Gastrocnemius medialis (tissue), 4 donors: ENCODE measurements at places on chromosomes 2 and 18. TPM values are rescaled to one million over a fixed set of nuclear protein-coding genes. Genes with fewer than 3 reads are reported as not detected.

DNA sequence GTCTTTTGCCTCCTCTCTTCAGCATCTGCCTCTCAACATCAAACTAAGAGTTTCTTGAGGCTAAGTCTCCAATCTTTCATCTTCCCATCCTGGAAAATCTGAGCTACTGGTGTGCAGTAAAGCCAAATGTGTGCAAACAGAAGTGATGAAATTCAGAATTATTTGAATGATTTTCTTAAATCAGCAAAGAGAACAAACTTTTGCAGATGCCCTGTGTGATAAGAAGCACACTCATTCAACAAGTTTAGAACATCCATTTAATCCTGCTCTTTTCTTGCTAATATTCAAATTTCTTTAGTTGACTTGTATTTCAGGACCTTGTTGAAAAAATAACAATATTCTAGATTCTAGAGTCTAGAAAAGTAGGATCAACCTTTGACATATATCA is 1374.9 kb upstream of the CELF4 start:
- no peak for DNase-seq
- no peak overlapping the region for H3K27ac ChIP-seq
- H3K4me1 ChIP-seq: no peaks in the 10 kb centered on the region
- H3K36me3 ChIP-seq: no peaks in the 10 kb centered on the region
- no peaks in the 10 kb centered on the region for H3K27me3 ChIP-seq

- H3K27me3 ChIP-seq: no peaks in the 10 kb centered on the region
- DNase-seq: no peak
- no peak overlapping the region for H3K4me3 ChIP-seq
- no peaks in the 10 kb centered on the region for H3K36me3 ChIP-seq
- peak overlapping the region; percentile 97 for H3K27ac ChIP-seq
Measured at GRCh38 chr2:64861452-64862397, 127.5 kb upstream of the SLC1A4 start.

GRCh38 chr2:142875652-142876051 is 1.8 kb upstream of the KYNU start:
- H3K27me3 ChIP-seq: no peaks in the 10 kb centered on the region
- H3K4me1 ChIP-seq: no peaks in the 10 kb centered on the region
- H3K4me3 ChIP-seq: no peak overlapping the region
- no peak for DNase-seq
- H3K27ac ChIP-seq: no peak overlapping the region

GRCh38 chr2:151946899-151947812 is 118.9 kb upstream of the ARL5A start:
- H3K27ac ChIP-seq: peak overlapping the region; percentile 21
- no peak for DNase-seq
- H3K4me3 ChIP-seq: peak overlapping the region; percentile 35
- no peaks in the 10 kb centered on the region for H3K36me3 ChIP-seq
- peaks cover 17% of the 10 kb centered on the region for H3K4me1 ChIP-seq

- no peaks in the 10 kb centered on the region for H3K27me3 ChIP-seq
- H3K27ac ChIP-seq: no peak overlapping the region
- H3K36me3 ChIP-seq: peaks cover 12% of the 10 kb centered on the region
- DNase-seq: no peak
- H3K4me3 ChIP-seq: no peak overlapping the region
- peaks cover 17% of the 10 kb centered on the region for H3K4me1 ChIP-seq
Measured at GRCh38 chr18:79429785-79430281, 34.1 kb downstream of the NFATC1 start.

DNA sequence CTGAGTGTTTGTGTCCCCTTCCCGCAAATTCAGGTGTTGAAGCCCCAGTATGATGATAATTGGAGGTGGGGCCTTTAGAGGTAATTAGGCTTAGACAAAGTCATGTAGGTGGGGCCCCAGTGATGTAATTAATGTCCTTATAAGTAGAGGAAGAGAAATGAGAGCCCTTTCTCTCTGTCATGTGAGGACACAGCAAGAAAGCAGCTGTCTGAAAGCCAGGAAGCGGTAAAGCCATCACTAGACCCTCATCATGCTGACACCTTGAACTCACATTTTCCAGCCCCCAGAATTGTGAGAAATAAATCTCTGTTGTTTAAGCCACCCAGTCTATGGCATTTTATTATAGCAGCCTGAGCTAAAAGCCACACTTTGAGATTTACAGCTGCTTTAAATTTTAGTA is 1580.0 kb downstream of the LRP1B start:
- DNase-seq: no peak
- no peaks in the 10 kb centered on the region for H3K27me3 ChIP-seq
- no peak overlapping the region for H3K27ac ChIP-seq

DNA sequence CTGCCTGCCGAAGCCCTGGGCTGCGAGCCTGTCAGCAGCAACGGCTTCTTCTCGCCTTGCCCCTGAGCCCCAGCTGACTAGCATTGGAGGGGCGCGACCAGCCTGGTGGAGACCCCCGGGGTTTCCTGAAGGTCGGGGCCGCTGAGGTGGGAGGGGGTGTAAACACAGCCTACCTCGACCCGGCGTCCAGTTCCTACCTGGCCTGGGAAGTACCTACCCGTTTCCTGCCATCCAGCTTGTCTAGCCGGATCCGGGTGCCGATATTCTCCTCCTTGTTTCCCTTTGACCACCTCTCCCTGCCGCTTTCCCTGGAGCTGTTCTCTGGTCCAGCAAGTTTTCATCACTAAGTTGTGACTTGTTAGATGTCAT is 511 bp downstream of the MOB4 start:
- no peaks in the 10 kb centered on the region for H3K36me3 ChIP-seq
- peak; percentile 31 for DNase-seq
- peak overlapping the region; percentile 100 for H3K27ac ChIP-seq
- H3K27me3 ChIP-seq: no peaks in the 10 kb centered on the region
- H3K4me3 ChIP-seq: peak overlapping the region; percentile 75

DNA sequence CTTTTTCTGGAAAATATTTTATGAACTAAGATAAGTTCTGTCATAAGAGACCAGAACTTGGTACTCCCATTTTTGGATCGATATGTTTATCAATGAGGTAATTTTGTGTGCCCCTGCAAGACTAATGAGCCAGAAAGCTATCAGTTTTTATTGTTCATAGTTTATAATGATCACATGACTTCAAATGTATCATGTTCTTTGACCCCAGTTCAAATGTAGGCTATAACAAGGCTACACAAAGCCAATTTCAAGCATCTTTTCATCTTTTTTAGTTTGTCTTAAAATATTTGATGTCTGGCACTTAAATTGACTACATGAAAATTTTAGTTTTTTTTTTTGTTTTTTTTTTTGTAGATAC is 35.3 kb downstream of the RALB start:
- H3K4me3 ChIP-seq: no peak overlapping the region
- no peak for DNase-seq
- H3K36me3 ChIP-seq: no peaks in the 10 kb centered on the region
- H3K27ac ChIP-seq: no peak overlapping the region
- no peaks in the 10 kb centered on the region for H3K27me3 ChIP-seq
- no peaks in the 10 kb centered on the region for H3K4me1 ChIP-seq

GRCh38 chr2:120574620-120575019 is 161.0 kb upstream of the GLI2 start:
- peaks cover 5% of the 10 kb centered on the region for H3K4me1 ChIP-seq
- H3K27ac ChIP-seq: no peak overlapping the region
- H3K36me3 ChIP-seq: no peaks in the 10 kb centered on the region

- H3K27ac ChIP-seq: peak overlapping the region; percentile 72
- no peaks in the 10 kb centered on the region for H3K27me3 ChIP-seq
- H3K36me3 ChIP-seq: no peaks in the 10 kb centered on the region
- no peak overlapping the region for H3K4me3 ChIP-seq
- H3K4me1 ChIP-seq: peaks cover 20% of the 10 kb centered on the region
- peak; percentile 78 for DNase-seq
Measured at GRCh38 chr2:226352941-226353560, 446.6 kb downstream of the IRS1 start.

FASTKD1 gene
- total RNA-seq: 13.4 TPM

ALLC gene
- total RNA-seq: not detected

ARHGEF33 gene
- not detected for total RNA-seq

SULT6B1 gene
- total RNA-seq: not detected

CRYBA2 gene
- not detected for total RNA-seq

IL36B gene
- not detected for total RNA-seq

RPRM gene
- total RNA-seq: not detected

ST8SIA3 gene
- total RNA-seq: not detected

ACAA2 gene
- 95.7 TPM for total RNA-seq

NEU2 gene
- total RNA-seq: not detected

AQP12B gene
- total RNA-seq: not detected
